ENCODE measurements at places on chromosomes 3 and 15.
A peak's percentile ranks its signal among the peaks of the same experiment; 100 is the strongest.

GRCh38 chr15:67249830-67250229, 4.6 kb downstream of the AAGAB start:
- no peak for ATAC-seq
- H3K27me3 ChIP-seq: no peaks in the 10 kb centered on the region
- peaks cover 51% of the 10 kb centered on the region for H3K36me3 ChIP-seq
- H3K27ac ChIP-seq: peak overlapping the region; percentile 4
- peaks cover 38% of the 10 kb centered on the region for H3K4me1 ChIP-seq

DNA sequence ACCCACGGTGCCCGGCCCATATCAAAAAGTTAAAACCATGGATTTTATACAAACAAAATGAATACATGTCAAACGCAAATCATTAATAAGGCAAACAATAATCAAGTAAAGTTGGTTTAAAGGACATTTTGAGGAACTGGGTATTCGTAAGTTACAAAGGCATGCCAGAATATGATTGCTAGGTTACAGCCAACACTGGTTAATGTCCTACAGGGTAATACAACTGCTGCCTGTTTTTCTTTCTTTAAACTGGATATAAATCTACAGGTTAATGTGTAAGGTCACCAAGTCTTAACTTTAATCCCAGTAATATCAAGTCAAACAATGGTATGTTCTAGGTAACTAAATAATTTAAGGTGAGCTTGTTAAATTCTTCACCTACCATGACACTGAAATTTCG, 166.1 kb downstream of the PTPRG start:
- H3K27me3 ChIP-seq: no peaks in the 10 kb centered on the region
- no peaks in the 10 kb centered on the region for H3K4me1 ChIP-seq
- H3K27ac ChIP-seq: no peak overlapping the region
- H3K36me3 ChIP-seq: no peaks in the 10 kb centered on the region
- no peak for ATAC-seq
- no peak overlapping the region for H3K4me3 ChIP-seq

DNA sequence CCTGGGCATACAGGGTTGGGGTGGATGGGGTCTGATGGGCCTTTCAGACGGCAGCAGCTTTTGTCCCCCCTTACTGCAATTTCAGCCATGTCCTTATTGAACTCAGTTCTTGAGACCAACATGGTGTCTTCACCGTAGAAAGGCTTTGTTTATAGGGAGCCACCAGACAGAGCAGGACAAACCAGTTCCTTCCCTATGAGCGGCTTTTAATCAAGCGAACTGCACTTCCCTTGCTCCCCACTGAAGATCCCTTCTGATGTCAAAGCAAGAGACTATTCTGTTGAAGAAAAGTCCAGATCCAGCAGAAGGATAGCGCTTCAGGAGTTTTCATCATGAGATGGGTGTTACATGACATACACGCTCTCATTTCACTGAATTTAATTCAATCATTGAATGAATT, 100.4 kb downstream of the CD47 start:
- H3K27me3 ChIP-seq: no peaks in the 10 kb centered on the region
- peaks cover 29% of the 10 kb centered on the region for H3K4me1 ChIP-seq
- H3K27ac ChIP-seq: peak overlapping the region; percentile 76
- no peak for ATAC-seq
- no peak overlapping the region for H3K4me3 ChIP-seq

- no peak overlapping the region for H3K27ac ChIP-seq
- no peaks in the 10 kb centered on the region for H3K36me3 ChIP-seq
- ATAC-seq: no peak
- H3K4me1 ChIP-seq: no peaks in the 10 kb centered on the region
- no peak overlapping the region for H3K4me3 ChIP-seq
Observed at GRCh38 chr3:69613286-69613685, 126.0 kb upstream of the MITF start.

DNA sequence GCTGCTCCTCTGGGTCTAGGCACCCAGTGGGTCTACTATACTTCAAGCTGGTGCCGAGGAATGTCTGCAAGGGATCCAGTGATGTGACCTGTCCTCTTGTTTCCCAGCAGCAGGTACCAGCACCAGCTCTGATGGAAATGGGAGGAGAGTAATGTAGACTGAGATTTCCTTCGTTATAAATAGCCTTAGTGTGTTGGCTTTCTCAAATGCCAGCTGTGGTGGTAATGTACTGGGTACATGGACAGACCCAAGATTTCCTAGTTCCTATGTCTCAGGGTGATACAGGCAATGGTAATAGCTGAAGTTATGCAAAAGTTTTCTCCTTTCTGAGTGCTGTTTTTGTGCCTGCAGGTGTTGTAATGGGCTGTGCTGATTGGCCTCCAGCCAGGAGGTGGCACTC, 33.0 kb upstream of the ABI3BP start:
- peaks cover 23% of the 10 kb centered on the region for H3K27me3 ChIP-seq
- no peak for ATAC-seq
- H3K36me3 ChIP-seq: no peaks in the 10 kb centered on the region
- no peak overlapping the region for H3K27ac ChIP-seq

- peak; percentile 59 for ATAC-seq
- no peak overlapping the region for H3K4me3 ChIP-seq
- peaks cover 79% of the 10 kb centered on the region for H3K36me3 ChIP-seq
- H3K27ac ChIP-seq: no peak overlapping the region
- no peaks in the 10 kb centered on the region for H3K27me3 ChIP-seq
Observed at GRCh38 chr3:167684388-167684993, 30.7 kb upstream of the WDR49 start.

- no peak overlapping the region for H3K27ac ChIP-seq
- ATAC-seq: no peak
- no peaks in the 10 kb centered on the region for H3K36me3 ChIP-seq
- H3K27me3 ChIP-seq: no peaks in the 10 kb centered on the region
Observed at GRCh38 chr3:52381623-52382022, 63.3 kb downstream of the SEMA3G start.

DNA sequence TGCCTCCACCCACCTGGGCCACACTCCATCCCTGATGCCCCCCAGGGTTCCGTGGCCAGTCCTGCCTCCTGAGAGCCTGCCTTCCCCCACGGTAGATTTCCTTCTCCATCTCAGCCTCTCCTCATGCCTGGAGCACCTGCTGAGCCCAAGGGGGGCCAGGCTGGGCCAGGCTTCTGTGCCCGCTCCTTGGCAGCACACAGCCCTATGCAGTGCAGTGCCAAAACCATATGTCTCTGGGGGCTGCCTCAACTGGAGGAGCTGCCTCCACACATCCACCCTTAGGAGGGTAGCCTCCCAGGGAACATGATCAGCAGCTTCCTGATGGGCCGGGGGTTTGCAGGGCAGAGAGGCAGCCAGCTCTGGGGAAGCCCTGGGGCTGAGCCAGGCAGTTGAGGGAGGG, 24.6 kb upstream of the GATA2 start:
- peaks cover 51% of the 10 kb centered on the region for H3K27me3 ChIP-seq
- H3K36me3 ChIP-seq: no peaks in the 10 kb centered on the region
- H3K27ac ChIP-seq: no peak overlapping the region
- H3K4me3 ChIP-seq: no peak overlapping the region

Data from activated T-helper 17 cell treated with anti-CD3 and anti-CD28 coated beads, Interleukin-2, amount 50 U/mL, for 72 hours (primary cell).